CD4-positive, alpha-beta T cell treated with Interleukin-6 for 4 hours (primary cell): ENCODE measurements at places on chromosomes 11 and 22.

DNA sequence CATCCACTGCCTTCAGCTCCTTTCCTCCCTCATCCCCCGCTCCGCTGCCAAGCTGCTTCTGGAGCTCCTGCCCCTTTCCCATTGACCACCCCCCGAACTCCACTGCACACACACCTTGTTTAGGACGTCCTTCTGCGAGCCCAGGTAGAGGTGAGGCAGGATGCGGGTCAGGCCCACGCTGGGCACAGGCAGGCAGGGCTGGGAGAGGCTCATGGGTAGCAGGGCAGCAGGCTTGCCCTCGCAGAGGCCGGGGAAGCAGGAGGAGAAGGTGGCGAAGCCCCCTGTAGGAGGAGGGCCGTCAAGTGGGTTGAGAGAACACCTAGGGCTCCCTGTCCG is 13.3 kb downstream of the DUSP8 start:
- no peak for DNase-seq

- no peak for DNase-seq
These were observed 85.6 kb upstream of the PARVA start for GRCh38 chr11:12291766-12292165.

- DNase-seq = no peak
These were observed 728.9 kb downstream of the JRKL start for GRCh38 chr11:97118614-97119200.

DNA sequence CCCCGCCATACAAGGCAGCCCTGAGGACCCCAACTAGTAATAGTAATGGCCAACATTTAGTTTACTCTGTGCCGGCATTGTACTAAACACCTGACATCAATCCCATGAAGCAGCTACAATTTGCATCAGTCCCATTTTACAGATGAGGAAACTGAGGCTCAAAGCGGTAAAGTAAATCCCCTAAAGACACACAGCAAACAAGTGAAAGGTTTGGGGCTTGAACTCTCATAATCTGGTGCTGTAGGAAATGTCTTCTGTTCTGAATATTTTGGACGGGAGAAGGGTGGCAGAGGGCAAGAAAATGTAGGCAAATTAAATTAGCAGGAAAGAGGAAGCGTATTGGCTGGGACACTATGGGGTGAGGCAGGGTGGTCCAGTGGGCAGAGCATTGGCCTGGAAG is 160.3 kb upstream of the SYT13 start:
- DNase-seq = no peak

DNA sequence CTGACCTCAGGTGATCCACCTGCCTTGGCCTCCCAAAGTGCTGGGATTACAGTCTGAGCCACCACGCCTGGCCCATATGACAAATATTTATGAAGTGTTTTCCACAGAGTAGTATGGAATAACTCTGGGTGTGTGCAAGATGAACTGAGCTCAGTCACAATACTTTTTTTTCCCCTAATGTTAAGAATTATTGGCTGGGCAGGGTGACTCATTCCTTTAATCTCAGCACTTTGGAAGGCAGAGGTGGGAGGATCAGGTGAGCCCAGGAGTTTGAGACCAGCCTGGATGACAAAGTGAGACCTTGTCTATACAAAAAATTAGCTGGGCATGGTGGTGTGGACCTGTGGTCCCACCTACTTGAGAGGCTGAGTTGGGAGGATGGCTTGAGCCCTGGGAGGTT is 6.4 kb downstream of the PTPRJ start:
- no peak for DNase-seq

GRCh38 chr11:117878939-117879475 is 2.5 kb upstream of the FXYD6 start:
- no peak for DNase-seq

GRCh38 chr11:14315130-14315529 is 43.9 kb downstream of the RRAS2 start:
- DNase-seq = no peak

GRCh38 chr11:127471662-127472061 is 471.1 kb upstream of the KIRREL3 start:
- DNase-seq = no peak

DNA sequence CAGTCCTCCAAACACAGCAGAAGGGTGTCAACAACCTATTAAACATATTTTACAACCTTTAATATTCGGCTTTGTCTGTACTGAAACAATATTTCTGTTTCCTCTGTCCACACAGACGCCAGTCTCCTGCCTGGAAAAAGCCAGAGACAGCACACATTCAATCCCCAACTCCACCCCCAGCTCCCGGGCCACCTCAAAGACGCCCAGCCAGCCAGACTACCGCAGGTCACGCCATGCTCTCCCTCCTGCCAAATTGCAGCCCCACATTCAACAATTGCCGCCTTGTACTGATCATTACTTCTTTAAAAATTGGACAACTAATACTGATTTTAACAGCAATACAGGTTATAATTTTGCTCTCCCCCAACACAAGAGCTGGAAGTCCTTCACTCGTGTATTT is 1.2 kb downstream of the SERGEF start:
- no peak for DNase-seq

- DNase-seq = no peak
These were observed 5.6 kb downstream of the CSTPP1 start for GRCh38 chr11:46942172-46942571.

- no peak for DNase-seq
These were observed 25.9 kb downstream of the PIWIL4 start for GRCh38 chr11:94593030-94593429.

- DNase-seq = no peak
These were observed 30.3 kb upstream of the FBLN1 start for GRCh38 chr22:45472426-45472825.

DNA sequence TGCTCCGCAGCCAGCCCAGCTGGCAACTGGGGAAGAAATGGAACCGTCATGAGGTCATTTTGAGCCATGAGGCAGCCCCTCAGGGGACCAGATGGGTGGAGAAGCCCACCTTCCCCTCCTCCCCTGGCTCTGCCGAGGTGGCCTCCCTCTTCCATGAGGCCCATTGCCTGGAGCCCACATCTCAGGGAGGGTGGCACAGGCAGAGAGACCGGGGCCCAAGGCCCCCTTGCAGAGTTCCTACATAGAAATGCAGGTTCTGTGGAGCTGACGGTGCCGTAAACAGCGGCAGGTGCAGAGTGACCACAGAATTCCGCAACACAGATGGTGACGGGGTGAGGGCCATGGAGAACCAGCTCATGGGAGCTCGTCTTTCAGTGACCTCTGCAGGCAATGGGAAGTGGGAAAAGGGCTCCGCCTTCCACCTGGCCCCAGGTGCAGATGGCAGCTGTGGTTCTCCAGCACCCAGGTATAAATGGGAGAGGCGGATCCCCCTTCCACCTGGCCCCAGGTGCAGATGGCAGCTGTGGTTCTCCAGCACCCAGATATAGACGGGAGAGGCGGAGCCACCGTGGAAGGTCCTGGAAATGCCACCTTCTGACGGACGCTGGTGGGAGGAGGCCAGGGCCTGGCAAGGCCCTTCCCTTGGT is 765.4 kb downstream of the BRD1 start:
- DNase-seq = no peak

GRCh38 chr11:67627812-67628624 is 1.7 kb downstream of the NUDT8 start:
- no peak for DNase-seq

DNA sequence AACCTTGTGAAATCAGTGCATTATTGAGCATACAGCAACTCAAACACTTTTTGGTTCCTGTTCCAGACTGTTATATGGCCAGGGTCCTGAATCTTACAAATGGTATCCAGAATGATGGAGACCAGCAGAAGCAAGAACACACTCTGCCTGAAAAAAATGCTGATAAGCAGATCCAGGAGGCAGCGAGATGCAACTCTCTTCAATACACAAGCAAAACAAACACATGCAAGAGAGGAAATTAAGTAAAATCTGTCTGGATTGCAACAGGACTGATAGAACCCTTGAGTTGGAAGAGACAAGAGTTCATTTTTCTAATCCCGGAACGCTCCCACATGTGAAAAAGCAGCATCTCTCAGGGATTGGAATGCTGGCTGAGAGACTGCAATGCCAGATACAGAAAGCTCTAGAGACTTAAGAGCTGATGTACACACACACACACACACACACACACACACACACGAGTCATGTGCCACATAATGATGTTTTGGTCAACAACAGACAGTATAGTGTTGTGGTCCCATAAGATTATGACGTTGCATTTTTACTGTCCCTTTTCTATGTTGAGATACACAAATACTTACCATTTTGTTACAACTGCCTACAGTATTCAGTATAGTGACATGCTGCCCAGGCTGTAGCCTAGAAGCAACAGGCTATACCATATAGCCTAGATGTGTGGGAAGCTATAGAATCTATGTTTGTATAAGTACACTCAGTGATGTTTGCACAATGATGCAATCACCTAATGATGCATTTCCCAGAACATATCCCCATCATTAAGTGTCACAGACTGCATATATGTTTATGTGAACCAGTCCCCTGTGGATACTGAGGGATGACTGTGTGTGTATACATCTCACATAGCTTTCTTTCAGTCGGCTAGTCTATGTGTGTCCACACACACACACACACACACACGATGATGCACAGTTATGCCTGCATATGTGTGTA is 406.6 kb downstream of the LARGE1 start:
- DNase-seq = no peak

- DNase-seq = no peak
These were observed 16.2 kb upstream of the NNMT start for GRCh38 chr11:114279792-114280546.

GRCh38 chr11:132028380-132029240 is 658.2 kb downstream of the NTM start:
- DNase-seq = no peak

DNA sequence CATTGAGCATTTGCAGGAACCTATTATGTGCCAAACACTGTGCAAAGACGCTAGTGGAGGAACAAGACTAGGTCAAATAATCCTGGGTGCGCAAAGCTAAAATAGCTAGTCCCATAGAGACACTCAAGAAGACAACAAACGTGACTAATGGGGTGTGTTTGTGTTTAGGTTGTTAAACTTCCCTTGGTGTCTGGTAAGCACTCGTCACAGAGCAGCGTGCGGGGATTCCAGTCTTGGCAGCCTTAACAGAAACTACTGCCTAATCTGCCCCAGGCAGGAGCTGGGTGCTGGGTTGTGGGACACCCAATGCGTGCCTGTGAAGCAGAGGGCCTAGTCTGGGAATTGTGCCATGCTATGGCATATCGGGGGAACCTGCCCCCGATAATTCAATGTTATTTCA is 10.8 kb upstream of the CALCB start:
- DNase-seq = no peak

GRCh38 chr11:68973219-68973618 is 7.6 kb downstream of the MRGPRD start:
- DNase-seq = no peak

GRCh38 chr22:45769569-45770210 is 98.1 kb downstream of the ATXN10 start:
- no peak for DNase-seq

GRCh38 chr11:77966338-77966737 is 28.1 kb downstream of the INTS4 start:
- DNase-seq = no peak

GRCh38 chr11:78318321-78319114 is 99.1 kb downstream of the GAB2 start:
- no peak for DNase-seq

GRCh38 chr11:74849525-74850391 is 99.1 kb downstream of the XRRA1 start:
- no peak for DNase-seq

DNA sequence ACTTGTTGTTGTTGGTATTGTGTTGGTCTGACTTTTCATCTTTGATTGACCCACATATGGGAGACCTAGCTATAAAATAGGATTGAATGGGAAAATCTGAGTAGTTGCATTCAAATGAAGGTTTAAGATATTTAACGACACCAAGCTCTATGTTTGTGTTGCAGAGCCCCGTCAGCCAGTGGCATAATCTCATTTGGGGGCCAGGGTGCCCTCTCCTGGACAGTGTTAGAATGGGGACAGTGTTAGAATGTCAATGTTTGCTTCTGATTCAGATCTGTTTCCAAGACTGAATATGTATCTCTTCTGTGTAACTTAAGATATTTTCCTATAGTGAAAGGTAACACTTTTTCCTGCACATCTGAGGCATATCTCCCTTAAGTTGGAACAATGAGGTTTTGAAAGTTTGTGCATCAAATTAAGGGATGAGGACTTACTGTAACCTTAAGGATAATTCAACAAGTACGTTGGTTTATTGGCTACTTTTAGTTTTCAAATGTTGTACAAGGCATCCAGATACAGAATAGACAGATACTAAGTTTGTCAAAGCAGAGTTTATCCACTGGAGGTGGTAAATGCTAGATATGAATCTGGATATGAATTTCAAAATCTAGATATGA is 5.3 kb upstream of the OR52M1 start:
- DNase-seq = peak; percentile 43

- no peak for DNase-seq
These were observed 148.1 kb downstream of the WNT7B start for GRCh38 chr22:45828841-45829240.

DNA sequence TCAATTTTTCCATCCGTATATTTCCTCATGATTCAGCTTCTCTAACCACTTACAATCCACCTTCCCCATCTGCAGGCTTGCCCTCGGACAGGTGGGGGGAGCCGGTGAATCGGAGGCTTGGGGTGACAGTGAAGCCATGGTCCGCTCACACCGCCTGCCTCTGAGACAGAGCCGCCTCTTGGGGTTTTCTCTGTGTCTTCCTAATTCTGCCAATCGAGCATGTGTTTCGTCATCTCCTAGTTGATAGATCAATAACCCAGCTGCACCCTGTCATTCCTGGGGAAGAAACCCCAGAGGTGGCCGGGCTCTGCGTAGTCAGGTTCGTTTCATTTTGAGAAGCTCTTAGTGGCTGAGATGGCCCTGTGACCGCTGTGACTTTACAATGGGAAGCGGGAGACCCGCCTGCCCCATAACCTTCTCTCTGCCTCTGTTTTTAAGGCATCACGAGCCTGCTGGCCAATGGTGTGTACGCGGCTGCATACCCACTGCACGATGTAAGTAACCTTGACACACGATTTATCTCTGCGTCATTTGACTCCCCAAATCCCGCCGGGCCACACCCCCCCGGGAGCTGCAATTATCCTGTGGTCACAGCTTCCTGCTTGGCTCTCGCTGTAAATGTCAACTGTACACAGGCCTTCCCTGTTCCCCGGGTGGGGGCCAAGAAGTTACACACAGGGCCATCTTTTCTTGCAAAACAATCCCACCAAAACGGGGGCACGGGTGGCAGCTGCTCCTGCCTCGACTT is 33.3 kb downstream of the ANO1 start:
- DNase-seq = no peak

DNA sequence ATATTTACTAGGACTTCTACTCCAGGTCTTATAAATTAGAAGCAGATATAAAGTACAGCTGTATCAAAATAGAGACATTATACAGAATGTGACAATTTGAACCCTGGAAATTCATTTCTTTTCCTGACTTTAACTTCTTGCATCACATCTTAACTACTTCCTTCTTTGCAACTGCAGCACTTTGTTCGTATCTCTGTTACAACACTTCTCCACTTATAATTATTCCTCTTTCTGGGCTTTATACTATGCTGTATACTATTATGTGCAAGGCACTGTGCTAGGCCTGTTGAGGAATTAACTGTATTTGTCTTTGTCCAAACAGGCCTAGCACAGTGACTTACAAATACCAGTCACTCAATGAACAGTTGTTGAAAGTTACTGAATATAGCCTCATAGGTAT is 1.8 kb upstream of the SLC36A4 start:
- DNase-seq = no peak

- DNase-seq = no peak
These were observed 377.4 kb upstream of the PITPNB start for GRCh38 chr22:28296452-28296851.
